ENCODE measurements at places on chromosomes 7 and 10.

DNA sequence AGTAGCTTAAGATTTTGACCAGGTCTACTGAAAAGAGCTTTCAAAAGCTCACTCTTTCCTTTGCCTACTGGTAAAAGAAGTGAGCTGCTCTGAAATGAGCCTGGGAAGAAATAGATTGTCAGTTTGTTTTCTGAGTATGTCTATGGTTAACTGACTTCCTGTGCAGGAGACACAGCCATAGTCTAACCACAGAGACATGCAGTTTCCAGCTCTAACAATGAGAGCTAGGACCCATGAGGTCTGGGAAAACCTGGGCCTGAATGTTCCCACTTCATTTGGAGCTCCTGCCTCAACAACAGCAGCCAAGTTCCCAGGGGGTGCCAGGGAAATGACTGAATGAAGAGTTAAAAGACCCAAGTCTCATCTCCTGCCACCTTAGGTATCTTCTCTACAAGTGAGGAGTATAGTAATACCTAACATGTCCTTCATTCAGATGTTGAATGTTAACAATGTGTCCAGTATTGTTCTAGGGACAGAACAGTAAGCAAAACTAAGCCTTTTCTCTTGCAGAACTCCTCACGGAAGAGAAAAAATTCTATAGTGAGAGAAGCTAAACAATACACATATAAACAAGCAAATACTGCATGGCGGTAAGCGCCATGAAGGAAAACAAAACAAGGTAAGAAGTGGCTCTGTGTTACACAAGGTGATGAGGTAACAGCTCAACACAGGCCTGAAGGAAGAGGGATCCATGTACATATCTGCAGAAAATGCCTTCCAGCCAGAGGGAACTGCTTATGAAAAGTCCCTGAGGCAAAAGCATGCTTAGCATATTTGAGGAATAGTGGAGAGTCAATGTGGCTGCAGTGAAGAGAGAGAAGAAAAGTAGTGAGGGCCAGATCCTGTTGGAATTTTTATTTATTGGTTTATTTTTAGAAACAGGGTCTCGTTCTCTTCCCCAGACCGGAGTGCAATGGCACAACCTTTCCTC lies 26.4 kb upstream of the ANKRD1 start:
- no peak for DNase-seq

GRCh38 chr7:30154111-30154587 lies 19.4 kb downstream of the MTURN start:
- DNase-seq, result no peak

DNA sequence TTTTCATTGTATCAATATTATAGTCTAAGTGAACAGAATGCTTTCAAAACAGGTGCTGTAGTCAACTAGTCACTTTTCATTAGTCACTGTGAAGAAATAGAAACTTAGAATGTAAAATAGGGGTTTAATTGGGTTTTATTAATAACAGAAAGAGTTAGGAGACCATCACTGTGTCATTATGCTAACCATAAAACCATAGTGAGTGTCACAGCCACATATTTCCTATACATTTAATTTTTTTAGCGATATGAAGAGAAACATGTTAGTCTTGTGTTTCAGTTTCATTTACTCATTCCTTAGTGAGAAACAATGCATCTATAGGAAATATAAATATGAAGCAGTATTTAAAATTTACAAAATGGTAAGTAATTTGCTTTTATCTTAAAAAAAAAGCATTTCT lies 22.2 kb downstream of the SPAG6 start:
- no peak for DNase-seq

DNA sequence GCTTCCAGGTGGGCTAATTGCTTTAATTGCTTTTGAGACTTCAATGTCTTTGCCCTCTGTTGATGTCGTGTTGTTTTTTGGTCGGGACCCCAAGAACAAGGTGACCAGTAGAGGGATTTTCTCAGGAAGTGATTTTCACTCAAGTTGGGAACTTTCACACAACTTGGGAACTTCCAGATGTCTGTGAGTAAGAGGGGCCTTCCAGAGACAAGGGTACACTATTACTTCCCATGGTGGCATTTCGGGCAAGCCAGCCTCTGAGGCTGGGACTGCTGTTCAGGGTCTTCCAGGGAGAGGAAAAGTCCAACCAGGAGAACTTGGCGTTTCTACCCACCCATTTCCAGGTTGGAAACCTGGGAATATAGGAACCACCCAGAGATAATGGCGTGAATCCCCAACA lies 170.0 kb upstream of the CDCA7L start:
- no peak for DNase-seq

DNA sequence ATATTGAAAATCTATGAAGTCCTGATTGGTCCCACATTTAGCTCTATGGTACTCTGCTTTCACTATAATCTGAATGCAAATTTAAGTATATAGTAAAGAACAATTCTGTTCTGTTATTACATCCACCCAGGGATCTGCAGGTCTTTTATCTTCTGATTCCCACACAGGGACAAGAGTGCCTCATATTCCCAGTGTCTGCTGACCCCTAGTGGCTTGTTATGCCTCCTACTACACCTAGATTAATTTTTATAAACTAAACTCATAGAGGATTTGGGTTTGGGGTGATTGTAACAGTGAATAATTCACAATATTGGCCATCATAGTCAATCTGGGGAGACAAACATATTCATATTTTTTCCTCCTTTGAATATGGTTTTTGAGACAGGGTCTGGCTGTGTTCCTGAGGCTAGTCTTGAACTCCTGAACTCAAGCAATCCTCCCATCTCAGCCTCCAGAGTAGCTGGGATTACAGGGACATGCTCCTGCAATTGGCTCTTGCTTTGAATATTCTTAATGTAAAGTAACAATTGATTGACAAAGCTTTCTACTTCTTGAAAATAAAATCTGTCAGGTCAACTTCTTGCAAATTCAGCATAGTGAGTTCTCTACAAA lies 282.1 kb downstream of the KCND2 start:
- DNase-seq, result peak; percentile 13

DNA sequence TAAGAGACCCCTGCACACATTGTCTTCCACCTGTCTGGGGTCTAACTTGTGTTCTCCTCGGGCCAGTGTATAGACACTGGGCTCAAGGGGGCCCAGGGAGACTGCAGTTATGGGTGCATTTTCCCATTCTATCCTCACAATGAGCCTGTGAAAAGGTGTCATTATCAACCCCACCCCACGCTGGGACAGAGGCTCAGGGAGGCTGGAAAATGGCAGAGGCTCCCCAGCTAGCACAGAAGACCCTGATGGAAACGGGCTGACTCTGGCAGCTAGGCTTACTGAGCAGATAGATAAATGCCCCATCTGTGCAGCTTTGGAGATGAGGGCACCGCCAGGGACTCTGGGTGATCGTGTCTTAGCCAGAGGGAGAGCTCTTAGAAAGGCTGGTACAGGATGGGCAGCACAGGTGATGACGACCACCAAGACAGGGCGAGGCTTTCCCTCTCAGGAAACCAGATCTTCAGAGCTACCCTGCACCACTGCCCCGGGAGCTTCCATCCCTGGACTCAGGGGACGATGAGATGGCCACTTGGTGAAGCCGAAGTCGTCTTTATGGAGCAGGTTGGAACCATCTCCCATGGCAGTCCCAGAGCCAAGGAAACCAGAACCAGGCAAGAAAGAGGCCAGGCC lies 58.2 kb upstream of the CHST15 start:
- no peak for DNase-seq

DNA sequence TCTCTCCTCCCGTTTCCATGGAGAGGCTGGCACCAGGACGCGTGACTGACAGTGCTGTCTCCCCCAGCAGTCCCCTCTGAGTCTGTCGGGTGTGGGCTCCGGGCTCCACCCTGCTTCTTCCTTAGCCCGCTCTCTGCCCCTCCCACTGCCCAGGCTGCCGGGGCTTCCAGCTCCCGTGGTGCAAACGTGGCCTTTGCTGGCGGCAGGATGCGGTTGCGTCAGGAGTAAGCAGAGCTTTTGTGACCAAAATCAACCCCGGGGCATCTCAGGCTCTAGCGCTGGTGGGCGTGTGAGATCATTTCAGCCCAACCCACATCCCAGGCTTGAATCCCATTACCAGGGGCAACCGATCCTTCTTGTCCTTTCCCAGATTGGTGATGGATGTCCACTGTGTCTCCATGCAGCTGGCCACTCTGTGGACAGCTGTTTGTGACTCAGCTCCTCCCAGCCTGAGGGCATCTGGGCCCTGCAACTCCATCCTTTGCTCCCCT lies 28.2 kb downstream of the PTPRE start:
- peak; percentile 10 for DNase-seq

GRCh38 chr7:48384180-48384752 lies 213.0 kb downstream of the ABCA13 start:
- no peak for DNase-seq

- DNase-seq, result no peak
These were observed 289.4 kb downstream of the EXOC4 start for GRCh38 chr7:133542209-133542780.

DNA sequence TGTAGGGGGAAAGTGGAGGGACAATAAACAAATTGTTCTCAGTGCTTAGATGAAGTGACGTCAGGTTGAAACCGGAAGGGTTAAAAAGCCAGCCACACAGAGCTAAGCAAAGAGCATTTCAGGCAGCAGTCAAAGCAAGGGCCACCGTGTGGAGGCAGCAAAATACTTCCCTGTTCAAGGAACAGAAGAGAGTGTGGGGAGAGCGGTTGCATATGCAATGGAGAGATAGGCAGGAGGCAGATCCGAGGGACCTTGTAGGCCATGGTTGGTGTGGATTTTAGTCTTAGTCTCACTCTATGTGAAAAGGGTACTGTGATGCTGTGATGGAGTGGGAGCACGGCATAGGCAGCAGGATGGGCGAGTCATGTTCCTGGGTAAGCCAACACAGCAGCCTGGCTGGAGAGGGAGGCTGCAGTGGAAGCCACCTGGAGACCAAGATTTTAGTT lies 3.8 kb upstream of the STN1 start:
- DNase-seq, result peak; percentile 4

DNA sequence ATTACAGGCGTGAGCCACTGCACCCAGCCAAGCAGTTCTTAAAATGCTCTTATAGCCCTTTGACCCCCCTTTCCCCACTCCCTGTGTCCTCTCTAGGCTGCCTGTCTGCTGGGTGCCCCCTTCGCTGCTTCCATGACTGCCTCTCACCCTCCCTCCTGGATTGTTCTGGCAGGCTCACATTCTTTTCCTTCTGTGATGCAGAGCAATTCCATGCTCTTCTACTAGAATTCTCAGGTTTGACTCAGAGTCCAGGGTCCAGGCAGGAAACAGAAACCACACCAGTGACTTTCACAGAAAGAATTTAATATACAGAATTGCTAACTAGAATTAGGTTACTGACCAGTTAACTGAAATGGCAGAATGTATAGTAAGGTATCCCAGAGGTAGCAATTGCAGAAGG lies 244.8 kb downstream of the BAMBI start:
- no peak for DNase-seq

GRCh38 chr7:114819616-114820362 lies 102.1 kb upstream of the MDFIC start:
- peak; percentile 99 for DNase-seq

- no peak for DNase-seq
These were observed 77.8 kb downstream of the SHH start for GRCh38 chr7:155734445-155734809.

DNA sequence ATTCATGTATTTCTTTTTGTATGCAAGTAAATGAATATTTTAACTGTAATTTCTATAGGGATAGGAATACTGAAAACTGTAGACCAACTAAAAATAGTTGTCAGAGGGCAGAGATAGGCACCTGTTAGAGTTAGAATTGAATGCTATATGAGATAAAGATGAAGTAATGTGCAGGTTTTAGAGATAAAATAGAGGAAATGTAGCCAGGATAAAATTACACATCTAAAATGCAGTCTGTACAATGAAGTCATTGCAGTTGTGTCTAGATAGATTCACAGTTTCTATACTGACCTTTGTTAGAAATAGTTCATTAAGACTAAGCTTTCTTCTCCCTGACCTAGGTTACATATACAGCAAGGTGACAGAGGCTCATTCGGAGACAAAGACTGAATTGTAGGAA lies 46.2 kb downstream of the SMNDC1 start:
- no peak for DNase-seq

GRCh38 chr10:72785409-72785808 lies 93.5 kb downstream of the MCU start:
- DNase-seq, result no peak

- DNase-seq, result no peak
These were observed 71.5 kb downstream of the AGMO start for GRCh38 chr7:15490291-15490690.

DNA sequence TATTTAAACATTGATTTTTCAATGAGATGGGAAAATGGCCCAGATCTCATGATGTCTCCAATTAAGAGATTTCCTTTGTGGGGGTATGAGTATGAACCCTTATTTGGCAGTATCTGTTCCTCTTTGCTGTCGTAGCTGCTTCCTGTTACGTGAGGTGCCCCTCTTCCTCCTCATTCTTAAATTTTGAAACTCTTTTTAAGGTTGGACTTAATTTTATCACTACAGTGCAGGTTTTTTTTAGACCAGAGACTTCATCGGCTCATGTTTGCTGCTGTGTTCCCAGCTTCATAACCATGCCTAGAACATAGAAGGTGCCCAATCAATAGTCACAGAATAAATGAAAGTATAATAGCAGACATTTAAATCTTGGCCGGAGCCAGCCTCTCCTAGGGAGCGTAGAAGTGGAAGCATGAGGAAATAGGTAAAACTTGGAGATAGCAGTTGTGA lies 2.4 kb downstream of the MIOS start:
- DNase-seq, result no peak

DNA sequence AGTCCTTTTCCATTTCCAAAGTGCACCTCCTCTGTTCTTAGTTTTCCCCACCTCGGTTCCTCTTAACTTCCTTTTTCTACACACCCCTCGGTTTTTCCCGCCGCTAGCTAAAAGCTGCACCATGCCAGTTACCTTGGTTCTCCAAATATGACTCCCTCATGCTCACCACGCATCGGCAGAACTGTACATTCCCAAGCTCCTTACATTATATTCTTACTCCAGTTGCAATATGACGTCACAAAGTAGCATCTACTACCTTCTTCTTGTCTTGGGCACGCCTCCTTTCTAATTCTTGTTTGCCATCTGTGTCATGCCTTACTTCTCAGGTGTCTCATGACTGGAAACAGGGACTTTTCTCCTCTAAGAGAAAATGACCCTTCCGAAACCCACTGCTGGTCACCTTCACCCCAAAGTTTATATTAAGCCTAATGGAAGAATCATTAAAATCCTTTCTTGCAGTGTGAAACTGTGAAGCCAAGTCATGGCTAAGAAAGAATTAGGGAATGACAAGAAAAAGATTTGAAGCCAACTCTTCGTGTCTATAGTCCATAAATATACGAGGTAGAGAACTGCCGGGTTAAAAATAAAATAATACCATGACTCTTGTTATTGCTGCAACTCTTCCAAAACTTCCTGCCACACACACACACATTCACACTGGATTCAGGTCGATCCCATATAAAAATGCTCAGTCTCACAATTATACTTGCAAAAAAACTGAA lies 1.7 kb downstream of the ESYT2 start:
- DNase-seq, result no peak

DNA sequence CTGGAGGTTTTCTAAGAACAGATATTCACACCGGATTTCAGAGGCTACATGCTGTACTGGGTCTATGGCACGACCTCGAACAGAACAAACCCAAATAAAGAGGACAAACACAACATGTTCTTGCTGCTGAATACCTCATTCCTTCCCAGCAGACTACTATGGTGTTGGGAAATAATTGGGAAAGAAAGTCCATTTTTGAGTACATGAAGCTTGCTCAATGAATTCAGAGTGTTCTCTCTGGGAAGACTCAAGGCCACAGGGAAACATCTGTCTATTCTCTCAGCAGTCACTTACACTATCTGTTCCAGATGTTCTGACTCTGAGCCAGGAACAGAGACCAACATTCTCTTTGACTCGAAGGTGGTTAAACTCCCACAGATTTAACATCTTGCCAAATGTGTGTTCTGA lies 30.9 kb downstream of the LAMB1 start:
- peak; percentile 99 for DNase-seq

- DNase-seq, result no peak
These were observed 422.8 kb downstream of the GLRX3 start for GRCh38 chr10:130558746-130559546.

- DNase-seq, result no peak
These were observed 99.6 kb downstream of the NPSR1 start for GRCh38 chr7:34757570-34758110.
